Activated T-cell treated with anti-CD3 and anti-CD28 coated beads, Interleukin-2, amount 50 U/mL, for 48 hours (primary cell): ENCODE measurements at places on chromosomes 1 and 21.

- DNase-seq, result no peak
These were observed 159.4 kb downstream of the BARHL2 start for GRCh38 chr1:90557706-90558105.

- no peak for DNase-seq
These were observed 96.5 kb upstream of the EXO1 start for GRCh38 chr1:241751524-241751923.

- DNase-seq, result no peak
These were observed 5.7 kb upstream of the PLPP3 start for GRCh38 chr1:56584910-56585528.

GRCh38 chr1:115170377-115170776 lies 81.1 kb upstream of the TSPAN2 start:
- no peak for DNase-seq

- no peak for DNase-seq
These were observed 104.4 kb downstream of the PTPN14 start for GRCh38 chr1:214446772-214447556.

DNA sequence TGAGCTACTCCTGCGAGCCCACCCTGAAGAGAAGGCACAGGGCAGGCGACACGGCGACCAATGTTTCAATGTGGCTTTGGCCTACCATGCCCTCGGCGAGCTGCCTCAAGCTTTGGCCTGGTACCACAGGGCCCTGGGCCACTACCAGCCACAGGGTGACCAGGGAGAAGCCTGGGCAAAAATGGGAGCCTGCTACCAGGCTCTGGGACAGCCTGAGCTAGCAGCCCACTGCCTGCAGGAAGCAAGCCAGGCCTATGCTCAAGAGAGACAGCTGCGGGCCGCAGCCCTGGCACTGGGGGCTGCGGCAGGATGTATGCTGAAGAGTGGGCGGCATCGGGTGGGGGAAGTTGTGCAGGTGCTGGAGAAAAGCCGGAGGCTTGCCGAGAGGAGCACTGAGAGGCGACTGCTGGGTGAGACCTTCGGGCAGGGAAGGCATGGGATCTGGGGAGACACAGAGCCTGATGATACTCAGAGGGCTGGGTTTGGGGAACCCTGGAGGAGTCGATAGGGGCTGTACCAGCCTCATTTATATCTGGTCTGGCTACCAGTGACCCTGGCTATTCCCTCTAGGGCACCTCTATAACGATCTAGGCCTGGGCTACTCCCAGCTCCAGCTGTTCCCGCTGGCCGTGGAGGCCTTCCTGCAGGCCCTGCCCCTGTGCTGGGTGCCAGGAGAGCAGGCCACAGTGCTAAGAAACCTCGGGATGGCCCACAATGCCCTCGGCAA lies 2.3 kb downstream of the TTC24 start:
- DNase-seq, result peak; percentile 65
